CD4-positive, alpha-beta T cell (primary cell): ENCODE measurements at places on chromosomes 3 and 15. TPM values are rescaled to one million over a fixed set of nuclear protein-coding genes. Genes with fewer than 3 reads are reported as not detected.

CHL1 gene
- not detected for total RNA-seq

FAM3D gene
- total RNA-seq, result not detected

ALDH1L1 gene
- total RNA-seq, result not detected

NANOGP8 gene
- not detected for total RNA-seq

WDR76 gene
- 8.6 TPM for total RNA-seq

EXD1 gene
- not detected for total RNA-seq

NLGN1 gene
- not detected for total RNA-seq

- no peak for DNase-seq
These were observed 1.5 kb downstream of the LMLN start for GRCh38 chr3:197961582-197961945.

GRCh38 chr15:63395730-63396151 is 14.1 kb upstream of the CA12 start:
- no peak for DNase-seq

- DNase-seq, result no peak
These were observed 167.5 kb downstream of the NR2F2 start for GRCh38 chr15:96497951-96498350.

DNA sequence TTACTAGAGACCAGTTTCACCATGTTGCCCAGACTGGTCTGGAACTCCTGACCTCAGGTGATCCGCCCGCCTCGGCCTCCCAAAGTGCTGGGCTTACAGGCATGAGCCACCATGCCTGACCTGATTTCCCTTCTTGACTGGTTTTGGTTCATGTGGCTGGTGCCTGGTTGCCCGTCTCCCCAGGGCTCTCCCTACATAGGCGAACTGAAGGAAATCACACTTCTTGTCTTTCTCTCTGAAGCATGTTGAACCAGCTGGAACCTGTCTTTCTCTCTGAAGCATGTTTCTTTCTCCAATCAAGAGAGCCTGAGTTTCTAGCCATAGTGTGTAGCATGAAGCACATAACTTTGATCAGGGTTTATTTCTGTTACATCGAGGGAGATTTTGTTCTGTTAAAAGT is 16.3 kb upstream of the SAMD7 start:
- DNase-seq, result no peak

GRCh38 chr15:55281517-55282228 is 7.9 kb downstream of the RAB27A start:
- no peak for DNase-seq

GRCh38 chr3:30693470-30694120 is 87.2 kb downstream of the TGFBR2 start:
- DNase-seq, result no peak

- peak; percentile 31 for DNase-seq
These were observed 2.0 kb downstream of the HHATL start for GRCh38 chr3:42700366-42701288.

DNA sequence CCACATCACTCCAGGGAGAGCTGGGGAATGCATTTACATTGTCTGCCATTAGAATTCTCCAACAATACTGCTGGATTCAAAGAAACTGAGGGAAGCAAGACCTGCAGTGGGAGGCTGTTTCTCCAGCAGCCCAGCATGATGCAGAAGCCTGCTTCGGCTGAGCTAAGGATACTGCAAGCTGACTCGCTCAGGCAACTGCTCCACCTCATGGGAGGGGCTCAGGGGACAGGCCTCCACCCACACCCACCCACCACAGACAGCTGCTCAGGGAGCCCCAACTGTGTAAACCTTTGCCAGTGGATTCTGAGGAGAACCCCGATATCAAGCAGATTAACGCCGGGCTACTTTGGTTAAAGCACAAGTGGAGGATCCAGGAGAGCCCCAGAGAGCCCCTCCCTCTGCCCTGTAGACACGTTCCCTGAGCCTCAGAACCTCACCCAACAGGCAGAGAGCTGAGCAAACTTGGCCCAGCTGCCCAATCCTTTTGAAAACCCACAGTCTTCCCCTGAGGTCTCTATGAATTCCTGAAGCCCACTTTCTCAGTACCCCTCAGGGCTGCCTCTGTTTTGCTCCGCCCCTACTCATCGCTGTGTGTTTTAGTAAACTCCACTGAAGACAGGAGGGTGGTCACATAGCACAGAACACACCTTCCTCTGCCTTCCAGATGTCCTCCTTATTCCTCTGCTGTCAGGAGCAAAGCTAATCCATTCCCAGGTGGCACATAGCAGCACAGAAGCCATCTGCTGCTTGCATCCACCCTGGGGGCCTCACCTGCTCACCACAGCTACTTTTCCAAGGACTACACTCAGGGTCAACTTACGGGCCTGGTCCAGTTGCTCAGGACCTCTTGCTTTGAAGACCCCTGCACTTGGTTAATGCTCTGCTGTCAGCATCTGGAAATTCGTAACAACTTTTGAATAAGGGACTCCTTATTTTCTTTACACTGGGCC is 269.0 kb downstream of the ABHD5 start:
- no peak for DNase-seq

- no peak for DNase-seq
These were observed 223.3 kb upstream of the CCDC54 start for GRCh38 chr3:107153981-107154380.

- no peak for DNase-seq
These were observed 423.5 kb downstream of the OCA2 start for GRCh38 chr15:27675571-27675970.

DNA sequence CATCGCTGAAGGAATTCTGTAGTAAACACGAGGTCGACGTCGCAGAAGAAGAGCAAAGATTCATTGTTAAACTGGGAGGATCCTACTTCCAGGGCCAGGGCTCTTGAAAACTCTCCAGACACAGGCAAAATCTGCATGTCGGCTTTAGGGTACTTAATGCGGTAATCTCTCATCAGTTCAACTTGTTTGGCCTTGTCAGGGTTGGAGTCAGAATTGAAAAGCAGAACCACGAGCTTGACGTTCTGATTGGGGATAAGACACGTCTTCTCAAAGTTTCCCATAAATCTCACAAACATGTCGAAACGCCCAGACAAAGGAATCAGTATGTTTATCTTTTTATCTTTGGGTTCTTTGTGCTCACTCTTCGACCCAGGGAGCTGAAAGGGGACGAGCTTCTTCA is 74.0 kb downstream of the CHSY1 start:
- no peak for DNase-seq
